ENCODE measurements at places on chromosomes 1 and 21.

DNA sequence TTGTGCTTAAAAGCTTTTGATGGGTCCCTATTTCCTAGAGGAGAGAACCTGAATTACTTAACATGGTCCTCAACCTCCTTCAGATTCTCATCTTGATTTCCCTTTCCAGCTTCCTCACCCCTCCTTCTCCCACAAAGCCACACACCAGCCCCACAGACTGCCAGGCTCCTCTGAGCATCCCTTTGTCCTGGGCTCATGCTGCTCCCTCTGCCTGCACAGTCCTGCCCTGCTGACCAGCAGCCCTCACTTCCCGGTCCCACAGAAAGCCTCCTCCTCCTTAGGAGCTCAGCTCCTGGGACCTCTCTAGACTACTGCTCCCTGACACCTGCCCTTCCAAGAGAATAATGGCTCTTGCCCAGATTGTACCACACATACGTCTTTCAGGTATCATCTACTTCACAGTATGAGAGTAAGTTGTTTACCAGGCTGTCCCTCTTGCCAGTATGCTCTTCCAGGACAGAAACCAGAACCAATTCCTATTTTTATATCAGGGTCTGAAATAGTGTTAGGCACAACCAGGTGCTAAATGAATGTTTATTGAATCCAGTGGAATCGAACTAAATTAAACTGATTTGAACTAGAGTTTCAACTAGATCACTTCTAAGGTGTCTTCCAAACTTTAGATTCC is 373.4 kb downstream of the LMX1A start:
- no peak for DNase-seq

GRCh38 chr21:35298757-35299156 is 249.7 kb upstream of the RUNX1 start:
- DNase-seq, result no peak

DNA sequence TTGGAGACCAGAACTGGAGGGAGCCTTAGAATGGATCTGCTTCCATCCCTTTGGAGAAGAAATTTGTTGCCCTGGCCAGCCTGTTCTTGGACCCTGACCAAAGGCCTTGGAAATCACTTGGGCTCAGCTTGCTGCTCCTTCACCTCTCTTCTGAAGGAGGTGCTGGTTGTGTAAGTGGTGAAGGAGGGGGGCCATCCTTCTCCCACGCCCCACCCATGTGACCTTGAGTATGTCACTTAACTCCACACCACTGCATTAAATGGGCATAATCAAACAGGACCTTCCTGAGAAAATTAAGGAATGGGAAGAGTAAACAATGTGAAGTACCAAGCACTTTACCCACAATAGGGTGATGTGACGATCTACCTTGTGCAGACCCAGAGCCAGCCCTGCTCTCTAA is 68.3 kb upstream of the GJB5 start:
- no peak for DNase-seq

DNA sequence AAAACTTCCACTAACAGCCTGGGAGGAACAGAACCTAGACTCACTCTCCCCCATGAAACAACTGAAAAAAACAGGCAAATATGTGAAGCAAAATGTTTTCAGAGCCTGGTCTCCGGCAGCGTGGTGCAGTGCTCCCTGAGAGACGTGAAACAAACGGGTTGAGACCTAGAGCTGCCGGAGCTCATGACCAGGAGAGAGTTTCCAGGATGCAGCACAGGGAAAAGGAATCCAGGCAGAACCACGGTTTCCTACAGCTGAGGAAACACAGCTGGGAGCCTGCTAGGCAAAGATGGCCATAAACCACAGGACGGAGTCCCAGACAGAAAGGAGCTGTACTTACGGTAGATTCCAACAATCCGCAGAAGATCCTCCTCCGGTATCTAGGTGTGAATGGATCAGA is 20.2 kb upstream of the SLC19A1 start:
- no peak for DNase-seq

- DNase-seq, result no peak
Measured at GRCh38 chr1:107243461-107243860, 102.6 kb downstream of the NTNG1 start.

- DNase-seq, result no peak
Measured at GRCh38 chr1:60746278-60746791, 336.0 kb upstream of the NFIA start.

GRCh38 chr1:6249739-6250689 is 6.0 kb downstream of the HES3 start:
- no peak for DNase-seq

GRCh38 chr1:244019982-244020485 is 31.0 kb upstream of the ZBTB18 start:
- no peak for DNase-seq

GRCh38 chr1:154479764-154480421 is 22.1 kb upstream of the TDRD10 start:
- peak; percentile 37 for DNase-seq

- no peak for DNase-seq
Measured at GRCh38 chr1:235199441-235199840, 38.4 kb upstream of the RBM34 start.

DNA sequence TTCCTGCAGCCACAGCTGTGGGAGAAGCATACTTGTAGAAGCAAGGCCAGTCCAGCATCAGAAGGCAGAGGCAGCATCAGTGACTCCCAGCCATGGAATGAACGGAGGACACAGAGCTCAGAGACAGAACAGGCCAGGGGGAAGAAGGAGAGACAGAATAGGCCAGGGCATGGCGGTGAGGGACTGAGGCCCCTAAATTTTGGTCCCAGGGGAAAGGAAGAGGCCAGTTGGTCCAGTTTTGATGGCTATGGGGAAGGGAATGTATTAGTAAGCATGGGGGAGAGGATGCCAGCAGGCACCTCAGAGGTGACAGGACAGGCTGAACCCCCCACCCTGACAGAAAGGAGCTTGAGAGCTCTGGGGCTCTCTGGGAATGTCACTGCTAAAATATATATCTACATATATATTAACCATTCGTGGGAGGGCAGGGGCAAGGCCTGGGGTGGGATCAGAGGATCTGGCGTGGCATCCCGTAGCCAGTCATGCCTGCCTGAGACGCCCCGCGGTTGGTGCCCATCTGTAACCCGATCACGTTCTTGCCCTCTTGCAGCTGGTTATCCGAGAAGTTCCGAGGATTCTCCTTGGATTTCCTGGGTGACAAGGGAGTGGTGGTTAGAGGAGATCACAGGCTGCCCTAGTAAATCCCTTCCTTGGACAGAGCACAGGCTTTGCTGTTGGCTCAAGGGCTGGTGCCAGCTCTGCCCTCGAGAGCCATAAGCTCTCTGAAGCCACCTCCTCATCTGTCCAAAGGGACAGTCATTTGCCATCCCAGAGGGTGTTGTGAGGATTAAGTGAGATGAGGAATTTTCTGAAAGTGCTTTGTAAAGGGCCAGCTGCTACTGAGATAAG is 6.7 kb downstream of the TAGLN2 start:
- peak; percentile 76 for DNase-seq

DNA sequence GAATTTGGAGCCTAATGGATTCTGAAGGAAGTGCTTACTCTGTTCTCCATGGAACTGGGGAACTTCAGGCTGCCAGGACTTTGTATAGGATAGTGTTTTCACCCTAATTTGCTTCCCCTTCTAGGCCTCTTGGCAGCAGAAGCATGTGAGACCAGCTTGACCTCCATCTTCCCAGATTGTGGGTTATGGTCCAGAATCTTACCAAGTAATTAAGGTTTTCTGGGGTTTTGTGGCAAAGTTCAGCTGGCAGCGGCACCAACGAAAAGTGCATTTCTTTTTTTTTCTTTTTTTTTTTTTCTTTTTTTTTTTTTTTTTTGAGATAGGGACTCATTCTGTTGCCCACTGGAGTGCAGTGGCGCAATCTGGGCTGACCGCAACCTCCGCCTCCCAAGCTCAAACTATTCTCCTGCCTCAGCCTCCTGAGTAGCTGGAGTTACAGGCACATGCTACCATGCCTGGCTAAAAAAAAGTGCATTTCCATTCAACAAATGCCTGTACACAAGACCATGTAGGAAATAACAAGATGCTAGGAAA is 3.4 kb upstream of the BMP8A start:
- no peak for DNase-seq

GRCh38 chr1:245108909-245109308 is 45.9 kb upstream of the KIF26B start:
- no peak for DNase-seq

GRCh38 chr1:29836651-29837646 is 600.6 kb downstream of the PTPRU start:
- DNase-seq, result no peak

DNA sequence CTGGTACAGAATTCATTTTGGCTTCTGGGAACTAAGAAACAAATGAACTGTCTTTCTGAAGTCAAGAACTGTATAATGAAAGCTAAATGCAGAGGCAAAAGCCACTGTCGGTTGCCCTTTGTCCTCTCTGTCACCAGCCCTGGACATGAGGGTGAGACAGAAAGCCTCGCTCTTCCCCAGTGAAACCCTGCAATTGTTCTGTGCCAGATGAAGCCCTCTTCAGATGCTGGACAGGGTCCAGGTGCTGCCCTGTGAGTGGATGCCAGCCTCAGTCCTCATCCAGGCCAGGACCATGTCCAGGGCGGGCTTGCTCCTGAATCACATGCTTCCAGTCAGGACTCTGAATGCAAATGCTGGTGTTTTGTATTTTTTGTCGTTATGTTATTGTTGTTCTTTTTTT is 138.7 kb downstream of the RUNX1 start:
- DNase-seq, result no peak

GRCh38 chr1:147337040-147337630 is 94.7 kb downstream of the CHD1L start:
- DNase-seq, result peak; percentile 60

DNA sequence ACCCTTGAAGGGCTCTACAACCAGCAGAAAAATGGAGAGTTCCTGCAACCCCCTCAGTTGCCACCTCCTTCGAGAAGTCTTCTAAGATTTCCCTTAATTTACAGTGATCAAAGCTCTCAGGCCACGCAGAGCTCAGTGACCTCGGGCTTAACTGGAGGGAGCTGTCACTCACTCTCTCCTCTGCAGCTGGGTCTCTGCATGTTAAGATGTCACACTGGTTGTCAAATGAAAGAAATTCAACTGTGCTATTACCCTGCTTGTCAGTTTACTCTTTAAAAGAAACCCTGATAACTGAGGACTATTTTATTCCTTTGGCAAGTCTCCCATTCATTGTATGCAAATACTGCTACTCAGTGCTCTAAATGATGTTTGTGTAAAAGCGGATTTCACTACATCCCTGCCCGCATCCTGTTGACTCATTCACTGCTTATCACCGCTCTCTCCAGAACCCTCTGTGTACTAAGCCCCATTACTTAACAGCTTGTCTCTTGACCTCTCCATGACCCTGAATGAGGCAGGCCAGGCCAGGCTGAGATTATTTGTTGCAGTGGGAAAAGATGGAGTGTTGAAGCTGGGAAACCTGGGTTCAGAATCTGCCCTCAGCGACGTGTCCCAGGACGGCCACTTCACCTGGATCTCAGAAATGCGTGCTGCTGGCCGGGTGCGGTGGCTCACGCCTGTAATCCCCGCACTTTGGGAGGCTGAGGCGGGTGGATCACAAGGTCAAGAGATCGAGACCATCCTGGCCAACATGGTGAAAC is 13.7 kb downstream of the DHRS3 start:
- no peak for DNase-seq

DNA sequence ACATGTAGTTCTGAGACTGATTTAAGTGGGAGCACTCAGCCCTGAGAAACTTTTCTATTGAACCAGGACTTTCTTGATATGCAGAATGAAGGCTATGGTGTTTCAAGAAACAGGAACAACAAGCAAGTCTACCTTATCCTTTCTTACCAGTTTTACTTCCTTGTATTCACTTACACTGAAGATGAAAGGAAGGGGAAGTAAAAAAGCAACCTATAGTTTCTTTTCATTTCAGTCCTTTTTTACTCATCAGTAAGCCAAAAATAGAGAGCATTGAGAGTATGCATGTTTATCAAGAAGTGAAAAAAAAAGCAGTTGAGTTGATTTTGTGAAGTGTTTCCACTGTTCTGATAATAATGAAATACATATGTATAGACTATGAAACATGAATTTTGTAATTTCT is 1010.3 kb downstream of the AMY1C start:
- DNase-seq, result no peak

DNA sequence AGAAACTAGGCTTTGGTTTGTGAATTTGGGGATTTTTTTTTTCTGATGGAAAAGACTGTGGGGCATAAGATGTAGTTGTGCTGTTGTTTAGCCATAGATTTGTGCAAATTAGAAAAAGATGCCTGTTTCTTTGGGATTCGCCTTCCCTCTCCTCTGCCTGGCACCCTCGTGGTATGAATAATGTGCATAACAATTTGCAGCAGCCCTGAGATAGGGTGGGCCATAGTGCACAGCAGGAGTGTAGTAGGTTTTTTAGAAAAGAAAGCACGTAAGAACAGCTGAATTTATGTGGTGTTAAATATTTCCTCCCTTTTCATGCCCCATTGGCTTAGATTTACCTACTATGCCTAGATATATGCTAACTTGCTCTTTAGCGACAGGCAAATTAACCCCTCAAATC is 158.9 kb downstream of the PTGER3 start:
- no peak for DNase-seq

DNA sequence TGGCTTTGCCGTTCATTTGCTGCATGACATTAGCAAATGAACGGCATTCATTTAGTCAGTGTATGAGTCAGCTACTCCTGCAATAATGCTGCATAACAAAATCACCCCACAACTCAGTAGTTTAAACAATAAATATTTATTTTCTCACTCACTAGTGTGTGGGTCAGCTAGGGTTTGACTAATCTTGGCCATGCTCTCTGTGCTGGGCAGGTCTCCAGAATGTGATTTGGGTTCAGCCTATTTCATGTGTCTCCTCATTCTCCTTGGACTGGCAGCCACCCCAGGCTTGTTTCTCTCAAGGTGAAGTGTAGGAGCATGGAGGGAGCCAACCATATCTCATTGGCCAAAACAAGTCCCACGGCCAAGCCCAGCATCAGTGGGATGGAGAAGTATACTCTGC is 104.3 kb downstream of the LACTBL1 start:
- DNase-seq, result no peak

GRCh38 chr1:78237364-78237916 is 191.7 kb downstream of the GIPC2 start:
- no peak for DNase-seq

DNA sequence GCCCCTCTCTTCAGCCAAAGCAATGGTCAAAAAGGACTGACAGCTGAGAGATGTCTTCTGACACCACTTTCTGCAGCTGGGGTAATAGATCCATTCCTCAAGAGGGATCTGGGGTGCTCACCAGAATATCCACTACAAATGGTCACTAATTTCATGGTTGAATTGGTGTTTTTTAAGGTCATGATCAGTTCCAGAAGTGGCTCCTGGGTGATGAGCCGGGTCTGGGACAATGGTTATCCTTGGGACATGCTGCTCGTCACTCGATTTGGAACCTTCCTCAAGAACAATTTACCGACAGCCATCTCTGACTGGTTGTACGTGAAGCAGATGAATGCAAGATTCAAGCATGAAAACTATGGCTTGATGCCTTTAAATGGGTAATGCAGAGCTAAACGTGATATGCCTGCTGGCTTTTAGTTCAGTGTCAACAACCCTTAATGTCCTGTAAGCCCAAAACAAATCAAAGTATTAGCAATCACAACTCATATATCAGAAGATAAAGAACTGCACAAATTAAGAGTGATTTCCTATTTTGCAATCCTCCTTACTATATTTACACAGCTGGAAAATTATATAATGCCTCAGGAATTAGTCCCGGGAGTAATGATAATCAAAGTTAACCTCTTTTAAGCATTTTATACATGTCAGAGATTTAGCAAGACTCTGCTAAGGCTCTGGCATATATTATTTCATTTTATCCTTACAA is 20.1 kb downstream of the FMO3 start:
- DNase-seq, result no peak
